ENCODE measurements at places on chromosomes 1 and 21.

DNA sequence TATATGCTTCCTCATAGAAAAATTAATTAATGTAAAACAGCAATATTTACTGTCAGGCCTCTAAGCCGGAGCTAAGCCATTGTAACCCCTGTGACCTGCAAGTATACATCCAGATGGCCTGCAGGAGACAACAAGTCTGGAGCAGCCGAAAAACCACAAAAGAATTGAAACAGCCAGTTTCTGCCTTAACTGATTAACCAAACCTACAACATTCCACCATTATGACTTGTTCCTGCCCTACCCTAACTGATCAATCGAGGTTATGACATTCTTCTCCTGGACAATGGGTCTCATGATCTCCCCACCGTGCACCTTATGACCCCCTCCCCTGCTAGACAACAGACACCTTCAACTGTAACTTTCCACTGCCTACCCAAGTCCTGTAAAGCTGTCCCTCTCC is 205.8 kb upstream of the DUSP10 start:
- DNase-seq = no peak

GRCh38 chr1:20604678-20605077 is 15.8 kb downstream of the CDA start:
- DNase-seq = no peak

DNA sequence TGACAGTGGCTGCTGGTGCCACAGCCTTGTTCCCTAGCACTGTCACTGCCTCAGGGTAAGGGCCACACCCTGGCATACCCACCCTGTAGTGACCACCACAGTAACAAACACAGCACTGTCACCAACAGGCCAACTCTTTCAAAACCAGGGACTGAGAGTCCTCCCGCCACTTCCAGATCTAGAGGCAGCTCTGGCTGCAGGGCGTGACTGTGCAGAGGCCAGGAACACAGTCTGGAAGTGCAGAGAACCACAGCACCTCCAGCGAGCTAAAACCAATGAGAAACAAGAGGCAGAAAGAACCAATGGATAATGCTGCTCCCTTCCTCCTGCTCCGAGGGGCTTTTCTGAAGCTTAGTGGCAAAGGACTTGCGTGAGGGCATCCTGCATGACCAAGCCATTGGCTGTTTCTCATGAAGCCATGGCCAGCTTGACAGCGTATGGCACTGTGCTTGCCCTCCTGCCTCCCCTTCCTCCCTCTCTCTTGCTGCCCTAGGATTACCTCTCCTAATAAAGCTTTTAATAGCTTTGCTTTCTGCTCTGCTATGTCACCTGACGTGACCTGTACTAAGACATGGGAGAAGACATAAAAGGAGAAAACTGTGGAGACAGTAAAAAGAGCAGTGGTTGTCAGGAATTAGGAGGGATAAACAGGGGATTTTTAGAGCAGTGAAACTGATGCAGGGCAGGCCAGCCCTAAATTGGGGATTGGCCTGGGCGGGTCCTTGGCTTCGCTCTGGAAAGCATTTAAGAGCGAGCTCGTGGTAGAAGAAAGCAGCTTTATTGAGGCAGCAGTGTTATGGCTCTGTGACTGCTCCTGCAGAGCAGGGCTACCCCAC is 7.2 kb downstream of the PARP1 start:
- DNase-seq = no peak

DNA sequence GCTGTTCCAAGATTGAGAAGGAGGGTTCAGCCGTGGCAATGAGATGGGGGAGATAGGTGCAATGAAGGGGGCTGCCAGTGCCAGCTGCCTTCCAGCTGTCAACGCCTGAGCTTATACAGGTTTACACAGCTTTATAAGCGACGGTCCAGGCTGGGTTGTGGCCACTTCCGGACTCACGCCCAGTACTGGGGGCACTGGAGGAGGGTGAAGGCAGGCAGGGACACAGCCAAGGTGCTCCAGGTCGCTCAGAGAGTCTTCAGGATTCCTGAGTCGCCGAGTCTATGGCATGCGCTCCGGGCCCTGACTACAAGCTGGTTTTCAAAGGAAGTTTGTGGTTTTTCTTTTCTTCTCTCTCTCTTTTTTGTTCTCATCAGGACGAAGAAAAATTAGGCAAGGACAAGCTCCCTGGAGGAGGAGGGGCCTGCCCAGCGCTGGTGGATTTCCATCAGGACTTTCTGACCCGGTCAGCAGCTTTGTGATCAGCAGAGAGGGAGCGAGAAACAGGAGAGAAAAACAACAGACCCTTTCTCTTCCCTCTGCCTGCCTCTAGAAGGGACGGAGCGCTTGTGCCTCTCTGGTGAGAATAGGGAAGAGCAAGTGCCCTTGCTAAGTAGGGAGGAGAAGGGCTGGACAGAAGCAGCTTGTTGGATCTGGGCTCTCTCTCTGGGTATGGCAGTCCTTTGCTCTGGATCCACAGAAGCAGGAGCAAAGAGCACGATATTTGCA is at the start of gene MINDY1:
Gene MINDY1 (minus strand): TSS at position 576 of the 726 bp plus-strand sequence. CDS start 4,285 bp downstream, outside the sequence.
- peak; percentile 80 for DNase-seq

GRCh38 chr1:79188337-79188736 is 181.8 kb upstream of the ADGRL4 start:
- DNase-seq = no peak

GRCh38 chr1:240189386-240189989 is 97.8 kb downstream of the FMN2 start:
- DNase-seq = no peak

DNA sequence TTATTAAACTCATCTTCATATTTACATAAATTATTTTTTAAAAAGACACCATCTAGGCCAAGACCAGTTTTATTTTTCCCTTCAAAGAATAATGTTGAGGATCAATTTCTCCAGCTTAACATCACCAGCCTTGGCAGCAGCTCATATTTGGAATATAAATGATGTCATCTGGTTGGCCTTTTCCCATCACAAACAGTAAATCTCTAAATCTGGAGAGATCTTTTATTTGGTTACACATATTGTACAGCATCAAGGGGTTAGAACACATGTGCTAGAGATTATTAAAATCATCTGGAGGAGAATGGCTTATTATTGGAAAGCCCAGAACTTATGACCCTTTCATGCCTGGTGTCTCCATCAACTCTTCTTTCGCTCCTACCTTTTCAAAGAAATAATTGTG is 508.8 kb downstream of the PLPP3 start:
- DNase-seq = no peak

- no peak for DNase-seq
Observed at GRCh38 chr1:30242168-30242567, 481.2 kb downstream of the MATN1 start.

- no peak for DNase-seq
Observed at GRCh38 chr21:42411891-42412635, 8.4 kb downstream of the UBASH3A start.

DNA sequence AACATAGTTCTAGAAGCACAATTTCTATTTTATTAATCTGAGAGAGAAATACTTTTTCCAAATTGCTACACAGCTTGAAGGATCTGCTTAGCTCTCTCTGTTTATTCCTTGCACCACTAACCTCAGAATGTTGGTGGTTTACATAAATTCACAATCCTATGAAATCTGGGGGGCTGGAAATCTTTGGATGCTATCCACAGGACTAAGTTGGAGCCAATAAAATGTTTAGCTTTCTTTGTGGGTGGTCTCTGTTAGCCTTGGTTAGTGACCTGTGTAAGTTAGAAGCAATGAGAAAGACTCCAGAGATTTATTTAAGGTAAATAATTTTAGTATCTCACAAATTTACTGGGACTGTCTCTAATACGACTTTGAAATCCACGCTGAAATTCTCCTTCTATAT is 418.1 kb downstream of the ADGRL2 start:
- DNase-seq = no peak

- no peak for DNase-seq
Observed at GRCh38 chr1:84573481-84573966, 716 bp downstream of the CTBS start.

DNA sequence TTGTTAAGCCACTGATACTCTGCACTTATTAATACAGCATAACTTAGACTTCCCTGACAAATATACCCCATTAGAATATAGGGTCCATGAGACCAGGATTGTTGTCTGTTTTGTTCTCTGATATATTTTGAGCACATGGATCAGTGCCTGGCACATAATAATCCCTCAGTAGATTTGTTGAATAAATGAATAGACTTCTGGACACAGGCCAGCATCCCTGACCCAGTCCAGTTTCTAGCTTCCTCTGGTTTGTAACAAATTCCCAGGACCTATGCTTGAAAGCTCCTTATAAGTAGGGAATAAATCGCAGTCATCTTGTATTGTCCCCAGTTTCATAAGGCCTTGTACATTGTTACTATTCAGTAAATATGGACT is 58.2 kb upstream of the GADD45A start:
- no peak for DNase-seq

GRCh38 chr1:12409681-12410080 is 179.9 kb downstream of the VPS13D start:
- no peak for DNase-seq

DNA sequence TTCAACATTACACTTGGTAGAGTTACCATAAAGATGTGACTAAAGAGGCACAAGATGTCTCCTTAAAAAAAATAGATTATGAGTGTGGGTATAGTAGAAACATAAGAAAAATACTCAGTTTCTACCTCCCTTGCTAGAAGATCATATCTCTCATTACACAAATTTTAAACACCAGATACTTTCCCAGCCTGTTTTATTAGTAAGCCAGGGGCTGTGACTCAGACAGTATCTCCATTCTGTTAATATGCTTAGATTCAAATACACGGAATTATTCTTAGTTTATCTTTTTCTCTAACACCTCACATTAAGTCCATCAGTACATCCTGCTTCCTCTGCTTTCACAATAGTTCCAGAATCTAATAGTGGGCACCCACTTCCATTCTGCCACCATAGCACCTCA is 561.8 kb upstream of the ADAMTS5 start:
- no peak for DNase-seq

- no peak for DNase-seq
Observed at GRCh38 chr1:11143907-11144306, 44.2 kb upstream of the EXOSC10 start.

DNA sequence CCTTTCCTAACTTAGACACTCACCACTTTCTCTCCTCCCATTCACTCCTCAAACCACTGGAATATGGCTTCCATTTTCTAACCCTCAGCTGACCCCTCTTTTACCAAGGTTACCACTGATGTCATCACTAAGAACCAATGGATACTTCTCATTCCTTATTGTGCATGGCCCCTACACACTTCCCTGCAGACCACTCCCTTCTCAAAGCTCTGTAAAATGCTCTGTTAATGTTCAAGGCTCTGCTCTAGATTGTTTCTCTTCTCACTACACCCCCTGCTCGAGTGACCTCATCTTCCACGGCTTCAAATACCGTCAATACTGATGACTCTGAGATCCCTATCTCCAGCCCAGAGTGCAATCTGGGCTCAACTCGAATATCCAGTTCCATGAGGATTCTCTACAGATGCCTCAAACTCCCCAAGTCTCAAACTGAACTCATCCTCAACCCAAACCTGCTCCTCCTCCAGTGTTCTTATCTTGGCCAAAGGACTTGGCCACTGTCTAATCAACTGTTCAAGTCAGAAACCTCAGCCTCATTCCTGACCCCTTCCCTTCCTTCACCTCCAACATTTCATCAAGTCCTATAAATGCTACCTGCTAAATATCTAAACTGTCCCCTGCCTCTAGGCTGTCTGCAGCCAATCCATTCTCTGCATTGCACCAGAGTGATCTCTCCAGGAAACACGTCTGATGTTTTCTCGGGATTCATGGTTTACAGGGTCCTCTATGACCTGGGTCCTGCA is 41.3 kb upstream of the BMP8B start:
- DNase-seq = no peak

- DNase-seq = no peak
Observed at GRCh38 chr1:221085701-221086375, 206.6 kb downstream of the HLX start.

DNA sequence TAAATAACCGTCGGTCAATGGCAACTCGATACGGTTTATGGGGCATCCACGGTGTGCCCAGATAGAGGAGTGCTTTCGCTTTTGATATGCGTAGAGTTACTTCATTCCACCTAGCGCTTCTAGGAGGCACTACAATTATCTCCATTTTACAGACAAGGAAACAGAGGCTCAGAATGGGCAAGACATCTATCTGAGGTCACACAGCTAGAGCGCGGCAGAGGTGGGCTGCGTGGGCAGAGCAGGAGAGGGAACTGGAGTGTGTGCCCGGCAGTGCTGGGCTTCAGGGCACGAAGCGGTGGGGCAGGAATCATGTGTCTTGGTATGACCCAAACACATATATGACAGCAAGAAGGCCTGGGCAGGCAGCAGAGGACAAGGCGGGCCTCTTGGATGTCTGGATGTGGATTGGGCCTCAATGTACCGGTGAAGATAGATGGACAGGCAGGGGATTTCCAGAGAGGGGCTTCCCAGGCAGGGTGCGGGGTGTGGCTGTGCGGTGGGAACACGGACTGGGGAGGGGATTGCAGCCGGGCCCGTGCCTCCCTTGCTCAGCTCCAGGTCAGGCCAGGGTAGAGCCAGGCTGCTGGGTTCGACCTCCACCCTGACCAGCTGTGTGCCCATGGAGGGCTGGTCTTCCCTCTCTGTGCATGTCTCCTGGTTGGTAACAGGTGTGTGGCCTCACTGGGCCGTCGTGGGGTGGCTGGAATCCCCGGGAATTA is 21.2 kb downstream of the TP73 start:
- no peak for DNase-seq

- no peak for DNase-seq
Observed at GRCh38 chr1:172298141-172298540, 122.3 kb upstream of the C1orf105 start.

DNA sequence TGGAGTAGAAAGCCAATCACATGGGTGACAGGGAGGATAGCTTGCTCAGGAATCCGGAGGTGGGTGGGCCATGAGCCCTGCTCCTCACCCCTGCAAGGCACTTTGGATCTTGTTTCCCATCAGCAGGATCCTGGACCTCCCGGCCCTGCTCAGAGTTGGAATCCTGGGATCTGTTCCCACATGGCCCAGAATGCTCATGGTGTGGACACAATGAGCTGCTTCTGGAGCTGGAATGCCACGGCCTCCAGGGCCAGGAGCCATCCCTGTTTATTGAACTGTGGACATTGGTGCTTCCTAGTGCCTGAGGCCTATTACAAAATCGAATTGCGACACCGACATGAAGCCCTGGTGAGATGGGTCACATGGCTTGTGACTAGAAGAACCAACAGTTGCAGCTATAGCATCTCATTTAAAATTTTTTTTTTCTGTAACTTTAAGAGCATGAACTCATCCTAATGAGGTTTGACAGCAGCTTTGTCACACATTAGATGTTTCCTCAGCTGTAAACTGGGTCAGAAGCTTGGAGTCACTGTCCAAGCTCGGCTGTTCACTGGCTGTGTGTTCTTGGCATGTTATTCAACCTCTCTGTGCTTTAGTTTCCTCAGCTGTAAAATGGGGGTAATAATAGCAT is 40.4 kb upstream of the GOLT1A start:
- no peak for DNase-seq

GRCh38 chr1:186532466-186532865 is 71.6 kb upstream of the PDC start:
- DNase-seq = no peak

DNA sequence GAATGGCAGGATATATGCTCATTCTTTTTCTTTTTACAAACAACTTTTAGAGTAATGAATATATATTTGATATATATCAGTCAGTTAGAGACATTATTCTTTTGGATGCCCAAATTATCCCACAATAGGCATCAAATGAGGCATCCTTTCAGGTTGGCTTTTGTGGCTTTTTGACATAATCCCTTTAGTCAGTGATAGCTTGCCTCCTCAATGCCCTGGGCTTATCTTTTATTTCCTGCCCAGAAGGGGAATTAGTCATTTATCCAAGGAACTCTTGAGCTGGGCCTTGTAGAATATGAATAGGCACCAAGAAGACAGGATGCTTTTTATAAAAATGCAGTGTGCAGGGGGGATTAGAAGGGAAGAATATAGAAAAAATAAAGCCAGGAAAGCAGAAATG is 22.2 kb downstream of the EPHX4 start:
- DNase-seq = no peak

Data from occipital lobe (tissue), 3 donors.